ENCODE measurements at places on chromosomes 16 and 17.

GRCh38 chr17:69447726-69448125 is 33.2 kb downstream of the MAP2K6 start:
- H3K27me3 ChIP-seq: no peaks in the 10 kb centered on the region
- DNase-seq: peak; percentile 74
- no peaks in the 10 kb centered on the region for H3K36me3 ChIP-seq
- no peak overlapping the region for H3K4me3 ChIP-seq

GRCh38 chr16:11345040-11345862 is at the start of gene RMI2:
TSS of gene RMI2 (plus strand) at chr16:11345459. CDS start at chr16:11345472, 13 bp downstream.
- H3K27ac ChIP-seq: no peak within 1 kb of the TSS
- DNase-seq: peak; percentile 99
- H3K27me3 ChIP-seq: no peaks in the 10 kb centered on the region
- peaks cover 21% of the 10 kb centered on the region for H3K4me1 ChIP-seq
- H3K36me3 ChIP-seq: no peaks in the 10 kb centered on the region

GRCh38 chr17:51128076-51128475 is 7.4 kb upstream of the SPAG9 start:
- no peak overlapping the region for H3K4me3 ChIP-seq
- H3K4me1 ChIP-seq: no peaks in the 10 kb centered on the region
- H3K27me3 ChIP-seq: no peaks in the 10 kb centered on the region
- DNase-seq: peak; percentile 14

- peaks cover 41% of the 10 kb centered on the region for H3K4me1 ChIP-seq
- no peak overlapping the region for H3K27ac ChIP-seq
- H3K27me3 ChIP-seq: no peaks in the 10 kb centered on the region
- peaks cover 21% of the 10 kb centered on the region for H3K36me3 ChIP-seq
- DNase-seq: no peak
Observed at GRCh38 chr17:27321372-27321771, 27.5 kb downstream of the WSB1 start.

DNA sequence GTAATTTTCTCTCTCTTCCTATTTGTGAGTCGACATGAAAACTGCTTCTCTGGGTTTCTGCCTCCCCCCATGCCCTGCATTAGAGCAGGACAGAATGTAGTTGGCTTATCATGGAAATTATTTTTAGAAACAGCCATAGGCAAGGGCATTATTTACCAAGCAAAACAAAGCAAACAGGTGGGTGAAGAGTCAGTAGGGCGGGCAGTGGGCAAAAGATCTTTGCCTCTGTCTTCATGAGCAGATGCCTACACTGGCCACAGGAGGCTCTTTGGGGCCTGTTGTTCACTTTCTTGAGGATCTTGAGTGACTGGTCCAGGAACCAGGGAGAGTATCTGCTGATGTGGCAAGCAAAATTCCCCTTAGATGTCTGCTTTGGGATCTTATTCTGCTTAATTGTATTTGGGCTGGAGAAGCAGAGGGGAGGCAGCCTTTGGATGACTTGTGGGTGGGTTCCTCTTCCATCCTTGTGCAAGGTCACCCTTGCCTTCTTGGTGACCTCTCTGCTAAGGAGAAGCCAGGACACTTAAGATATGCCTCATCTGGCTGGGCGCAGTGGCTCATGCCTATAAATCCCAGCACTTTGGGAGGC is 42.5 kb upstream of the CLEC19A start:
- H3K27me3 ChIP-seq: no peaks in the 10 kb centered on the region
- no peak for DNase-seq
- no peaks in the 10 kb centered on the region for H3K36me3 ChIP-seq
- no peak overlapping the region for H3K27ac ChIP-seq
- H3K4me3 ChIP-seq: no peak overlapping the region

DNA sequence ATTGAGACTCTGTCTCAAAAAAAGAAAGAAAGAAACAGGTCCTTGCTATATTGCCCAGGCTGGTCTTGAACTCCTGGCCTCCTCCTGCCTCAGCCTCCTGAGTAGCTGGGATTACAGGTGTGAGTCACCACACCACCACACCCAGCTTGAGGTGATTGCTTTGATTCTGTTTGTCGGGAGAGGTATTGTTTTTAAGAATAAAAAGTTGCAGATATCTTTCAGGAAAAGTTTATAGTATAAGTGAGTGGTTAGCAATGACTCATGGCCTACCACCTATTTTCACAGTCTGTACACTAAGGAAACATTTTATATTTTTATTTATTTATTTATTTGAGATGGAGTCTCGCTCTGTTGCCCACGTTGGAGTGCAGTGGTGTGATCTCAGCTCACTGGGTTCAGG is 45.0 kb downstream of the RHOT1 start:
- H3K4me1 ChIP-seq: no peaks in the 10 kb centered on the region
- H3K27ac ChIP-seq: no peak overlapping the region
- peaks cover 15% of the 10 kb centered on the region for H3K36me3 ChIP-seq
- DNase-seq: no peak

DNA sequence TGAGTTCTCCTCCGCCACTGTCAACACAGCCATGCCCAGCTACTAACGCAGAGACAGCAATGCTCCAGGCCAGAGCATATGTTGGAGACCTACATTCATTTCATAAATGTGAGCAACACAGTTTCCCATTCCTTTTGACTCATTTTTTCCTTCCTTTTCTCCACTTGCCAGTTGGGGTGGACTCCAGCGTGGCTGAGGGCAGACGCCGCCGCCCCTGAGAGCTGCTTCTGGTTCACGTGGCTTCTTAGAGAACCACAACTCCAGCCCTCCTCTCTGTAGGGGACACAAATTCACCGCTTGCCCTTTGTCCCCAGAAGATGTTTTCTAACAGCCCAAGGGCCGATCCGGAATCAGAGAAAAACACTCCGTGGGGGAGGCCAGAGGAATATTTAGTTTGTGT is 45.8 kb upstream of the ZCCHC14 start:
- H3K4me1 ChIP-seq: peaks cover 11% of the 10 kb centered on the region
- no peak overlapping the region for H3K27ac ChIP-seq
- H3K27me3 ChIP-seq: peaks cover 49% of the 10 kb centered on the region
- peak; percentile 69 for DNase-seq
- H3K36me3 ChIP-seq: no peaks in the 10 kb centered on the region
- no peak overlapping the region for H3K4me3 ChIP-seq

DNA sequence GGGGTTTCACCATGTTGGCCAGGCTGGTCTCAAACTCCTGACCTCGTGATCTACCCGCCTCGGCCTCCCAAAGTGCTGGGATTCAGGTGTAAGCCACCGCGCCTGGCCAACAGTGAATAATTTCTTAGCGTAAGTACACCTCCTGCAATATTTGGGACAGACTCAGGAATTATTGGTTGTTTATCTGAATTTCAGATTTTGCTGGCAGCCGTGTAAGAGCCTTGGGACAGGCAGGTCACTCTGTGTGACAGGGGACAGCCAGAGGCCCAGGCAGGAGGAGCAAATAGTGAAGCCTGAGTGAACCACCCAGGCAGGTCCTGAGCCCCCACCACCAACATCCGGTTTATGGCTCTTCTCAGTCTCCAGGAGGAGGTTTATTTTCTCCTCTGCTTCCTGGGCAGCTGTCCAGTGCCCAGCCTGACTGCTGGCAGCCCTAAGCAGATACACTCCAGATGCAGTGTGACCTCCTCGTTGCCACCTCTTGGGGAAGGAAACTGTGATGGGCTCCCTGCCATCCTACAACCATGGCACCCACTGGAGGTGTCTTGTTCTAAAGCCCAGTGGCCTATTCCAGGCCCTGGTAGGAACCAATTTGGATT is 26.2 kb upstream of the ADORA2B start:
- peaks cover 12% of the 10 kb centered on the region for H3K27me3 ChIP-seq
- no peak overlapping the region for H3K4me3 ChIP-seq
- peaks cover 7% of the 10 kb centered on the region for H3K4me1 ChIP-seq
- no peak overlapping the region for H3K27ac ChIP-seq
- no peak for DNase-seq

GRCh38 chr16:11949527-11949926 is 7.7 kb upstream of the NPIPB2 start:
- H3K4me3 ChIP-seq: no peak overlapping the region
- no peaks in the 10 kb centered on the region for H3K27me3 ChIP-seq
- no peaks in the 10 kb centered on the region for H3K4me1 ChIP-seq

- no peak overlapping the region for H3K27ac ChIP-seq
- peaks cover 39% of the 10 kb centered on the region for H3K27me3 ChIP-seq
- peaks cover 7% of the 10 kb centered on the region for H3K4me1 ChIP-seq
- H3K4me3 ChIP-seq: no peak overlapping the region
- no peak for DNase-seq
Observed at GRCh38 chr16:74775255-74775654, 635 bp upstream of the FA2H start.

- H3K4me3 ChIP-seq: no peak overlapping the region
- no peaks in the 10 kb centered on the region for H3K36me3 ChIP-seq
- no peak overlapping the region for H3K27ac ChIP-seq
- H3K27me3 ChIP-seq: no peaks in the 10 kb centered on the region
- DNase-seq: no peak
Observed at GRCh38 chr17:13755851-13756250, 154.1 kb upstream of the HS3ST3A1 start.

DNA sequence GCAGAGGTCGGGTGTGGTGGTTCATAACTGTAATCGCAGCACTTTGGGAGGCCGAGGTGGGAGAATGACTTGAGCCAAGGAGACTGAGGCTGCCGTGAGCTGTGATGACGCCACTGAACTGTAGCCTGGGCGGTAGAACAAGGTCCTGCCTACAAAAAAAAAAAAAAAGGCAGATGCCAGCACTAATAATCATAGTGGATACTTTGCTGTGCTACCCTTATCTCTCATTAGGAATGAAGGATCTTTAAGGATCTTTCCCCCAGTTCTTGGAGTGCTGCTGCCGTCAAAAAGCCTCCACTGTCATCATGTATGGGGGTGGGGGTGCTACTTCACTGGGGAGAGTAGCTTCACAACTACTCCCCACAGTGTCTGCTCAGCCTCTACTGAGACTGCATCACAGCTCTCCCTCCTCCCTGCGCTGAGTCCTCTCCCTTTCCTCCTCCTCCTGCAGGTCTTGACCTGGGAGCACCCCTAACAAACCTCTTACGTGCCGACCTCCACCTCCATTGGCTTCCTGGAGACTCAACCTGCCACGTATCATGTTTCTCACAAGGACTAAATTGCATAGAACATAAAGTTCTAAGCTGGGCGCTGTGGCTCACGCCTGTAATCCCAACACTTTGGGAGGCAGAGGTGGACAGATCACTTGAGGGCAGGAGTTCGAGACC is 24.4 kb upstream of the ST6GALNAC1 start:
- DNase-seq: no peak
- no peak overlapping the region for H3K27ac ChIP-seq
- H3K27me3 ChIP-seq: peaks cover 3% of the 10 kb centered on the region
- H3K4me1 ChIP-seq: peaks cover 12% of the 10 kb centered on the region
- H3K36me3 ChIP-seq: no peaks in the 10 kb centered on the region

GRCh38 chr16:84559311-84559932 is 55.0 kb upstream of the MEAK7 start:
- DNase-seq: no peak
- peaks cover 22% of the 10 kb centered on the region for H3K4me1 ChIP-seq
- H3K27me3 ChIP-seq: peaks cover 17% of the 10 kb centered on the region
- H3K27ac ChIP-seq: no peak overlapping the region
- no peak overlapping the region for H3K4me3 ChIP-seq

DNA sequence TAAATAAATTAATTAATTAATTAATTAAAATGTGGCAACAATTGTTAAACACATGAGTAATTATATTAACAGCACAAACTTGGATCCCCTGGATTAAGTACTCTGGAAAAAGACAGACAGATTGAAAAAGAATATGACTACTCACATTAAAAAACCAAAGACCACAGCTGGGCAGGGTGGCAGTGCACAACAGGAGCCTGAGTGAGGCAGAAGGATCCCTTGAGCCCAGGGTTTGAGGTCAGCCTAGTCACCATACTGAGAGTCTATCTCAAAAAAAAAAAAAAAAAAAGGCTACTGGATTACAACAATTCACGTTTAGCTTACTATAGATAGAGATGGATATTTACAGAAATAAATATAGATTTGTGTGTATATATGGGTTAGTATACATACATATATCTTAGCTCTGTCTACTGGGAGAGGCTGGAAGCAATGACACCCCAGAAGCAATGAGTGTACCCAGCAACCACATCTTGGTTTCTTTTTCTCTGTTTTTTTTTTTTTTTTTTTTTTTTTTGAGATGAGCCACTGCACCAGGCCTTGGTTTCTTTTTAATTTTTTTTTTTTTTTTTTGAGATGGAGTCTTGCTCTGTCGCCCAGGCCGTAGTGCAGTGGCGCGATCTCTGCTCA is 10.6 kb upstream of the SUZ12 start:
- no peaks in the 10 kb centered on the region for H3K4me1 ChIP-seq
- no peaks in the 10 kb centered on the region for H3K36me3 ChIP-seq
- no peak overlapping the region for H3K4me3 ChIP-seq
- DNase-seq: no peak
- no peak overlapping the region for H3K27ac ChIP-seq

GRCh38 chr16:66830422-66831404 is at the start of gene NAE1:
TSS of gene NAE1 (minus strand) at chr16:66830976. CDS start at chr16:66830899, 77 bp downstream.
- peak within 1 kb of the TSS; percentile 77 for H3K4me3 ChIP-seq
- peaks cover 2% of the 10 kb centered on the region for H3K27me3 ChIP-seq
- DNase-seq: peak; percentile 94
- H3K4me1 ChIP-seq: peaks cover 8% of the 10 kb centered on the region
- peak within 1 kb of the TSS; percentile 76 for H3K27ac ChIP-seq

DNA sequence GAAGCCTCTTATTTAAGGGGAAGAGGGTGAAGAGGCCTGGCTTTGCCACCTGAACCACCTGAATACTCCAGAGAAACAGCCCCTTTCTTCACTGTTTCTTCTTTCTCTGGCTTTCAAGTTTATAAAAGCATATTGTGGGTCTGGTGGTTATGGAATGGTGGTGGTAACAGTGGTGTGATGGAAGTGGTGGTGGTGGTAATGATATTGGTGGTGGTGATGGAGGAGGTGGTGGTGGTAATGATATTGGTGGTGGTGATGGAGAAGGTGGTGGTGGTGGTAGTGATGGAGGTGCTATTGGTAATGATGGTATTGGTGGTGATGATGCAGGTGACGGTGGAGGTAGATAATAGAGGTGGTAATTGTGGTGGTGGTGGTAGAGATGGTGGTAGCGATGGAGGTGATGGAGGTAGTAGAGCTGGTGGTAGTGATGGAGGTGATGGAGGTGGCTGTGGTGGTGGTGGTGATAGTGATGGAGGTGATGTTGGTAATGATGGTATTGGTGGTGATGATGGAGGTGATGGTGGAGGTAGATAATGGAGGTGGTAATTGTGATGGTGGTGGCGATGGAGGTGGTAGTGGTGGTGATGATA is 14.1 kb upstream of the C1QL1 start:
- H3K36me3 ChIP-seq: no peaks in the 10 kb centered on the region
- H3K4me3 ChIP-seq: no peak overlapping the region
- no peak for DNase-seq
- no peak overlapping the region for H3K27ac ChIP-seq
- peaks cover 21% of the 10 kb centered on the region for H3K27me3 ChIP-seq

DNA sequence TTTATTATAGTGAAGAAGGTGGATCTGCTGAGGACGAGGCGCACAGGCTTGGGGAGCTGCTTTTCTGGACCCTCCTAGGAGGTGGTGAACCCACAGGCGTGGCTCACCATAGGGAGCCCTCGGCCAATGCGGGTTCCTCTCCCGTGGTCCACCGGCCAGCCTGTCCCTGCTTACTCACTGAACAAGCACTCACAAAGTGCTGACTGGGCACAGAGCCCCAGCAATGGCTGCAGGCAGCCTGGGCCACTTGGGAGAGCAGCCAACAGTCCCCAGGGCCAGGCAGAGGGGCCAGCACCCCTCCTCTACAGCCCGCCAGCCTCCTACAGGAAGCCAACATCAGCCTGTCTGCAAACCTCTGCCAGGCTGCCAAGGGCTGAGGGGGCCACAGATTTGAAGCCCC is 19.1 kb upstream of the NCBP3 start:
- H3K27me3 ChIP-seq: no peaks in the 10 kb centered on the region
- no peak overlapping the region for H3K27ac ChIP-seq
- peaks cover 29% of the 10 kb centered on the region for H3K36me3 ChIP-seq
- H3K4me3 ChIP-seq: no peak overlapping the region
- H3K4me1 ChIP-seq: peaks cover 50% of the 10 kb centered on the region
- DNase-seq: no peak

Data from muscle of leg (tissue), 16 donors.